Retina (tissue), 1 donor: ENCODE measurements at places on chromosomes 16 and 17.

GRCh38 chr17:3667366-3668278, 756 bp downstream of the TAX1BP3 start:
- DNase-seq, result no peak

GRCh38 chr17:17077861-17078732, 35.8 kb downstream of the MPRIP start:
- DNase-seq, result no peak

- DNase-seq, result no peak
Measured at GRCh38 chr17:47180337-47180736, 8.8 kb downstream of the CDC27 start.

DNA sequence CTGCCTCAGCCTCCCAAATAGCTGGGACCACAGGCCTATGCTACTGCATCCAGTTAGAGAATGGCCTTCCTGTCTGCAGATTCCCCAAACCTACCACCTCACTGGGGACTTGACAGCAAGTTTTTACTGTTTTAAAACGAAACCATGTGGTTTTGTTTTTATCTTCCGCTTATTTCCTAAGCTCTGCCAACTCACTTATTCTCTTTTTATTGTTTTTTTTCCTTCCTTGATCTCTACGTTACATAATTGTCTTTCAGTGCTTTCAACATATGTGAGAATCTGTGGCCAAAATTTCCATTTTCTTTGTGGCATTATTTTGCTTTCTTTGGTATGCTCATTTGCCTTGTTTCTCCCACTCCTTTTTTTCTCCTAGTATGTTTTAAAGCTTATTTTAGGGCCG, 14.6 kb upstream of the SLC38A7 start:
- DNase-seq, result no peak

DNA sequence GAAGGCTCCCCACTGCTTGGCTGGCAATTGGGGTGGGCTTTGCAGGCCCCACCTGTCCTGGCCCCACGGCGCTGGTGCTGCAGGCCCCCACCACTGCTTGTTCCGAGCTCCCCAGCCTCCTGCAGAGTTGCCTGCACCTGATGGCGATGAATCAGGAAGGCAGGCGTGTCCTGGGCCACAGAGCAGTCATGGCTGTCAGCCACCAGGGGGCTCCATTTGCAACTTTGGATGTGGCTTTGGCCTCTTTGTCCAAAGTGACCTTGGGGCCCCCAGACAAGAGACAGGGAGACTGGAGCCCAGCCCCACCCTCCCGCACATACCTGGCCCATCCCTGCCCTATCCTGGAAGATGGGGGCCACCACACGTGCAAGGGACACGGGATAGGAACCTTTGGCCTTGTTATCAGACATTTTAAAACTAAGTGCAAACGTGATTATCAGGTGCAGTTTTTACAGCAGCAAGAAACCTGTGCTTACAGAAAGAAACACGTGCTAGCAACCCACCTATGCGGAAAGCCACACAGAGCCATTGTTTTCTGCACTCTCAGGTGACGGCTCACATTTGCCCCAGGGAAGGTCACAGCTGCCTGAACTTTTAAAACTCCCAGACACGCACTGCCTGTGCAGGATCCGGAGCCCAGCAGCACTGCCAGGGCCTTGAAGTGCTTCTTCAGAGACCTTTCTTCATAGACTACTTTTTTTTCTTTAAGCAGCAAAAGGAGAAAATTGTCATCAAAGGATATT, at the start of gene DNASE1:
Gene DNASE1, plus strand, starts transcription at position 443 of the 743 bp plus-strand sequence. CDS start 683 bp downstream, outside the sequence.
- peak; percentile 44 for DNase-seq

DNA sequence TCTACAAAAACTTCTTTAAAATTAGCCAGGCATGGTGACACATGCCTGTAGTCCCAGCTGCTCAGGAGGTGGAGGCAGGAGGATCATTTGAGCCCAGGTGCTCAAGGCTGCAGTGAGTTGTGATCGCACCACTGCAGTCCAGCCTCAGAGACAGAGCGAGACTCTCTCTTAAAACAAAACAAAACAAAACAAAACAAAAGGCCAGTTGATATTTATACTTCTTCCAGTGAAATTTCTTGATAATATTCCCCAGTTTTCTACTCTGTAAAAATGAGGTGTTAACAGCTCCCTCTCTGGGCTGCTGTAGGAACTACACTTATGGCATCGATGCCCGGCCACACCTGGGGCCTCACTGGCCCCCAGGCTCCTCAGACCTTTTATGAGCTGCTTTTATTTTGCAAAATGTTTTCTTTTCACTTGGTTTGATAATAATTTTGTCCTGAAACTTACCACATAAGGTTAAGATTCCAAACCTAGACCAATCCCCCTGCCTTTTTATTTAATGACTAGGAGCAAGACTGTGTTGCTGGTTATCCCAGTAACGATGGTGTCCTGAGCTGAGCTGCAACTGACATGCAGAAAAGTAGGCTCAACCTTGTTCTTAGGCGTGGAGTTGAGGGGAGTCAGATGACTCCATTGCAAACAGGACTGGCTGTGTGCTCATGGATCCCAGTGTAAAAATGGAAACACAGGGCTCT, 17.6 kb downstream of the MAPK8IP3 start:
- peak; percentile 50 for DNase-seq

GRCh38 chr16:14334366-14335080, 263.4 kb downstream of the MRTFB start:
- DNase-seq, result no peak

DNA sequence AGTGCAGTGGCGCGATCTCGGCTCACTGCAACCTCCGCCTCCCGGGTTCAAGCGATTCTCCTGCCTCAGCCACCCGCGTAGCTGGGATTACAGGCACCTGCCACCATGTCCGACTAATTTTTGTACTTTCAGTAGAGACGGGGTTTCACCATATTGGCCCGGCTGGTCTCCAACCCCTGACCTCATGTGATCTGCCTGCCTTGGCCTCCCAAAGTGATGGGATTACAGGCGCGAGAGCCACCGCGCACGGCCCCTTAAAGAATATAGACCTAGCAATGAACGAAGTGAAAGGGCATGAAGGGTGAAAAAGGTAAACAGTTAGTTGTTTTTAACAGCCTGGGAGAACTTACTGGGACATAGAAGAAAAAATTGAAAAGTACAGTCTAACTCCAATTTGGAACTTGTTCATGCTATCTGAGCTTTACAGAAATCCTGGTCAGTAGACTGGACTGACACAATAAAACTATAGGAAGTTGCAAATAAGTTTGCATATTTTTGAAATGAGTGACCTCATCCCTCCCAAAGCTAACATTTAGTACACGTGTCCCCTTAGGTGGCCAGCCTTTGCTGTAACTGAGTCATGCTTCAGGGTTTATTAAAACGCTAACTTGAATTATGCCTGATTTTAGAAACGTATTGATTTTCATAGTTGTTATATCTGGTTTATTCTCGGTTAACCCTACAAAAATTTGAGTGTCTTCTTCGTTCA, 1.8 kb downstream of the COG1 start:
- DNase-seq, result no peak

- no peak for DNase-seq
Measured at GRCh38 chr16:3638916-3639644, 15.4 kb upstream of the DNASE1 start.

DNA sequence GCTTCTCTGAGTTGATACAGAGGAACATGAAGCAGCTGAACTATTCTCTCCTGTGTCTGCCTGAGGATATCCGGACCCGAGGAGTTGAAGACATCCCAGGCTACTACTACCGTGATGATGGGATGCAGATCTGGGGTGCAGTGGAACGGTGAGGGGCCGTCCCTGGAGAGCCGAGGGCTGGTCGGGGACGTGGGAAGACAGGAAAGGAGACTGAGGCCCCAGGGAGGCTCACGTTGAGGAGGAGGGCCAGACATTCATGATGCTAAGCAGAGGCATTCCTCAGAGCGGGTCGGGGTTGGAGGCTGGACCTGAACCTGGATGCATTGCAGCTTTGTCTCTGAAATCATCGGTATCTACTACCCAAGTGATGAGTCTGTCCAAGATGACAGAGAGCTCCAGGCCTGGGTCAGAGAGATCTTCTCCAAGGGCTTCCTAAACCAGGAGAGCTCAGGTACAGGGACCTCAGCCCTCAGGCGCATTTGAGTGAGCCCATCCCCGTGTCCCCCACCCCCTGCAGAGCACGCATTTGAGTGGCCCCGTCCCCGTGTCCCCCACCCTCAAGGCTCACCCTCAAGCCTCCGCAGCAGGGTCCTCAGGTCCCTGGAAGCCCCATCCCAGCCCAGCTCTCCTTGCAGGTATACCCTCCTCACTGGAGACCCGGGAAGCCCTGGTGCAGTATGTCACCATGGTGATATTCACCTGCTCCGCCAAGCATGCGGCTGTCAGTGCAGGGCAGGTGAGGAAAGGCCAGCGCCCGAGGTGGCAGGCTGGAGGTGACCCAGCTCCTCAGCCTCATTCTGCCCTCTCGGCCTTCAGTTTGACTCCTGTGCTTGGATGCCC, 8.3 kb downstream of the ALOX15B start:
- DNase-seq, result no peak

- no peak for DNase-seq
Measured at GRCh38 chr17:19248928-19249574, 11.9 kb downstream of the EPN2 start.

DNA sequence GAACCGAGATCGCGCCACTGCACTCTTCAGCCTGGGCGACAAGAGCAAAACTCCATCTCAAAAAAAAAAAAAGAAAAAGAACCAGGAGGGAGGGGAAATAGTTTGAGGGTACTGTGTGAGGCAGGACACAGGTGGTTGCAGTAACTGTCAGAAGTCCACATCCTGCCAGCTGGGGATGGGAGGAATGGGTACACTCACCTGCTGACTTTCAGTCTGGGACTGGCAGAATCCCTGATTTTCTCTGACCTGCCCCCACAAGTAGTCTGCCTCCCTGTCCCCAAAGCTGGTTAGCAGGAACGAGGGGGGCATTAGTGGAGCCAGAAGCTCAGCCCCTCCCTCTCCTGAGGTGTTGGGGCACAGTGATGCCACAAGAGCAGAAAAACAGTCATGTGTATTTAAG, 7.1 kb upstream of the ARL5C start:
- no peak for DNase-seq

- peak; percentile 72 for DNase-seq
Measured at GRCh38 chr16:9134739-9135138, 43.3 kb downstream of the HAPSTR1 start.

- no peak for DNase-seq
Measured at GRCh38 chr17:8337802-8338752, 1.6 kb upstream of the ODF4 start.

DNA sequence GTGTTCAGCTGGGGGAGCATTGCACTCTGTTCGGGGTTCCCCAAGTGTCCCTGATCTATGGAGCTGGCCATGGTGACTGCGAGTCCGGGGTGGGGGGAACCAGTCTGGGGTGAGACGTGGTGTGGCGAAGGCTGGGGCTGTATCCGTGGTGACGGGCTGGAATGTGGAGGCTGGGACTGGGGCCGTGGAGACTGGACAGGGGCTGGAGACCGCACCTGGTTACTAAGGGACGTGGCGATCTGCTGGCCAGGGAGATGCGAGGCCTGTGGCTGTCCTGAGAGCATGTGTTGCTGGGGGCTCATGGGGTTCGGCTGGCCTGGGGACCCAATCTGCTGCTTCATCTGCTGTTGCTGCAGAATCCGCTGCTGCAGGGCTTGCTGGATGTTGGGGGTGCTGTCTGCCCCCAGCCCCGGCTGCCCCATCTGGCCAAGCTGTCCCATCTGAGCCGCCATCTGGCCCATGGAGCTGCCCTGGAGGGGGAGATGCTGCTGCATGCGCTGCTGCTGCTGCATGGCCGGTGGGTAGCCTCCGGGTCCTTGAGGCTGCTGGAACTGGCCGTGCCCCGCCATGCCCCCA, 10.6 kb upstream of the TRAP1 start:
- DNase-seq, result no peak

DNA sequence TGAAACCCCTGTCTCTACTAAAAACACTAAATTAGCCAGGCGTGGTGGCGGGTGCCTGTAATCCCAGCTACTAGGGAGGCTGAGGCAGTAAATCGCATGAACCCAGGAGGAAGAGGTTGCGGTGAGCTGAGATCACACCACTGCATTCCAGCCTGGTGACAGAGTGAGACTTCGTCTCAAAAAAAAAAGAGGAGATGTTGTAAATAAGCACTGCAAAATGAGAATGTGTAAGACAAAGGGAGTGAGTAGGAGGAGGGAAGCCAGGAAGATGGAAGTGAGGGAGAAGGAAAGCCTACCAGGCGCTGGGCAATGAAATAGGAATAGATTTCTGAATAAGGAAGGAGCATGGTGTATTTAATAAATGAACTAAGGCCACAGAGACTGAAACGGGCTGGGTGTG, 8.7 kb upstream of the PRPF8 start:
- no peak for DNase-seq

- no peak for DNase-seq
Measured at GRCh38 chr16:15810411-15810810, 46.4 kb downstream of the MYH11 start.

DNA sequence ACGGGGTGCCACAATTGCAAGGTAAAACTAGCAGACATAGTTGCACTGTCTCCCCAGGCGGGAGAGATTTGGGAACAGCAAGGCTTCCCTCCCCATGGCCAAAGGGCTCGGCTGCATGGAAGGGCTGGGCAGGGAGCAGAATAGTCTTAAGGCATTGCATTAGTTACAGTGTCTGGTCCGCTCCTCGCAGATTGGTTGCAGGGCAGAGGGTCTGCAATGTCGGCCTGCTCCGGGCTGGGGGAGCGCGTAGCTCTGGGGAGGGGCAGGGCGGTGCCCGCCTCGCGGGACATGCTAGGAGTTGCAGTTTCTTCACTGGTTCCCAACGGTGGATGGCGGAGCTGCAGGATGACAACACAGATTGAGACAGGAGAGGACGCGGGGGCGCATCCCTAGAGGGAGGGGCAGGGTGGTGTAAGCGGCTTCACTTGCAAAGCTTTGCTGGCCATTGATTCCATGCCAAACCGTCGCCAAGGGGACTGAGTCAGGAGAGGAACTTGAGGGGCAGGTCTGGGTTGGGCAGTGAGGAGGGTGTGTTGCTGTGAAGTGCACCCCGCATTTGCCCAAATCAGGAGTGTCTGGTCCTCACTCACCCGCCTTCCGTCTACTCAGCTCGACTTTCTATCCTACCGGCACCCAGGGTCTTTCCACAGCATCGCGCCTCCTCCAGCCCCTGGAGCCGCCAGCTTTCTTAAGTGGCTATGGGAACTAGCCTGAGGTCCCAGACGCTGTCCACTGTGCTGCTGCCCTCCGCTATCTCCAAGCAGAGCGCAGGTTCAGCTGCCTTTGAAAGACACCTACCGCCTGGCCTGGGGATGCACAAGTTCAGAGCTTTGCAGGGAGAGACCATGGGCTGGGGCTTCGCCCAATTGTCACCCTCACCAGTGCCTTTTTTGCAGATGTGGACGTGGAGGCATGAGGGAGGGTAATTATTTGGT, 1748.9 kb downstream of the TP53TG3F start:
- no peak for DNase-seq

- no peak for DNase-seq
Measured at GRCh38 chr17:39666231-39666600, 1.1 kb downstream of the TCAP start.

- DNase-seq, result peak; percentile 72
Measured at GRCh38 chr17:17919169-17920107, 52.8 kb downstream of the TOM1L2 start.
